SIG-M5 (cell line): ENCODE measurements at places on chromosomes 7 and 10.

DNA sequence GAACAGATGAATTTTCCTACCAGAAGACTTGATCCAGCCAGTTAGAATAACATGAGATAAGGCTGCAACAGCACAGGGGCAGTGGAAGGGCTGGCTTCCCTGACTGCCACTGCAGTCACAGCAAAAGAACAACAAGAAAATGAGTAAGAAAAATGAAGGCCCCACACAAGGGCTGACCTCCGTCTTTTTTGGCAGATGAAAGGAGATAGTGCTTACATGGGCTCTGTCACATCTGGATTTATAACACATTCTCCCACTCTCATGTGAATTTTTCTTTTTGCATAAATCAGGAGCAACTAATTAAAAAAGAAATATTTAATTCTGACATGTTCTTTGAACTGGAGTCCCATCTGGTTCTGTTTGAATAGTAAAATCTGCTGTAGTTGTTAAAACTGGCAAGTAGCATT lies 99.6 kb downstream of the NRP1 start:
- no peak for DNase-seq

DNA sequence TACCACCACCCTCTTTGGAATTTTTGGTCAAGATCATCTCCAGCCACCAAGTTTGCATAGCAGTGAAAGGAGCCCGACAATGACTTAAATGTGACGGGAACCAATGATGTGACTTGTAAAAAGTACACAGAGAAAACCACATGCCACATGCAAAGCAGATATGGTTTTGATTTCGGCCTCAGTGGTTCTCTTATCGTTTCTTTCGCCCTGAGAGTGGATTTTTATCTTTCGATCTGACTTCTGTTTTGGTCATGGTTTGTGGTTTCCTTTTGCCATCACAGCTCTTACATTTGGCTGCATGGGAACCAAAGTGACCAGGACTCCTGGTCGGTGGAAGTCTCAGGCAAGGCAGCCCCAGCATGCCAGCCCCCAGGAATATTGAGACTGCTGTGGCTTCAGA lies 31.5 kb downstream of the TCF7L2 start:
- no peak for DNase-seq

DNA sequence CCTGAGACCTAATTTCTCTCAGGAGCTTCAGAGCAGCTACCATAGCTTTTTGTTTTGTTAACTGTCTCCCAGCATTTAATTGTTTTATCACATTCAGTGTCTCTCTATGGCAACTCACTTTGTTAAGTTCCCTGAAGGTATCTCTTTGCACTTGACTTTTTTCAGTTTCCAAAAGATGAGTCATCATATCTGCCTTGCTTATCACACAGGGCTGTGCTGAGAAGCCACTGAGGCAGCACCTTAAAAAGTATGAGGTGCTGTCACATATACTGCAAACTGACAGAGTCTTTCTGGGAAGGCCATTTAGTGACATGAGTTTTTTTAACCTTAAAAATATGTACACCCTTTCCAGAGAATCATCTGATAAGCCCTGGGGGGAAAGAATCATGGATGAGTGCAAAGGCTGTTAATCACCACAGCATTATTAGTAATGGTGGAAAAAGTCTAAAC lies 56.8 kb downstream of the PPP1R3C start:
- no peak for DNase-seq

GRCh38 chr10:3893901-3894563 lies 109.0 kb upstream of the KLF6 start:
- DNase-seq = no peak

GRCh38 chr10:71082960-71083715 lies 129.2 kb upstream of the UNC5B start:
- DNase-seq = no peak

- DNase-seq = peak; percentile 5
Measured at GRCh38 chr7:64774204-64774842, 19.9 kb upstream of the ZNF138 start.

GRCh38 chr7:111329367-111330234 lies 232.7 kb downstream of the IMMP2L start:
- DNase-seq = no peak

DNA sequence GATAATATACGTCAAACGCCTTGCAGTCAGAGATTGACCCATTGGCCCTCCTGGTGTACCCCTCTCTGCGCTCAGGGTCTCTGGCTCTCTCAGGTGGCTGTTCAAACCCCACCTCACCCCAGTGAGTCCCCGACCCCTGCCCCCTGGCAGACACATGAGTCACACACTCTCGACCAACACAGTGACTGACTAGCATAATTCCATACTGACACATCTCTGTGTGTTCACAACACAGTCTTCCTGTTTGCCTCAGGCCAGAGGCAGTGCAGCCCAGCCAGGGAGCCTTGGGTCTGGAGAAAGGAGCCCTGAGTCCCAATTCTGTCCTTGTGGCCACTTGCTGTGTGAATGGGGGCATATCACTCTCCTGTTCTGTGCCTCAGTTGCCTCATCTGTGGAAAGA lies 40.1 kb downstream of the PALD1 start:
- no peak for DNase-seq

DNA sequence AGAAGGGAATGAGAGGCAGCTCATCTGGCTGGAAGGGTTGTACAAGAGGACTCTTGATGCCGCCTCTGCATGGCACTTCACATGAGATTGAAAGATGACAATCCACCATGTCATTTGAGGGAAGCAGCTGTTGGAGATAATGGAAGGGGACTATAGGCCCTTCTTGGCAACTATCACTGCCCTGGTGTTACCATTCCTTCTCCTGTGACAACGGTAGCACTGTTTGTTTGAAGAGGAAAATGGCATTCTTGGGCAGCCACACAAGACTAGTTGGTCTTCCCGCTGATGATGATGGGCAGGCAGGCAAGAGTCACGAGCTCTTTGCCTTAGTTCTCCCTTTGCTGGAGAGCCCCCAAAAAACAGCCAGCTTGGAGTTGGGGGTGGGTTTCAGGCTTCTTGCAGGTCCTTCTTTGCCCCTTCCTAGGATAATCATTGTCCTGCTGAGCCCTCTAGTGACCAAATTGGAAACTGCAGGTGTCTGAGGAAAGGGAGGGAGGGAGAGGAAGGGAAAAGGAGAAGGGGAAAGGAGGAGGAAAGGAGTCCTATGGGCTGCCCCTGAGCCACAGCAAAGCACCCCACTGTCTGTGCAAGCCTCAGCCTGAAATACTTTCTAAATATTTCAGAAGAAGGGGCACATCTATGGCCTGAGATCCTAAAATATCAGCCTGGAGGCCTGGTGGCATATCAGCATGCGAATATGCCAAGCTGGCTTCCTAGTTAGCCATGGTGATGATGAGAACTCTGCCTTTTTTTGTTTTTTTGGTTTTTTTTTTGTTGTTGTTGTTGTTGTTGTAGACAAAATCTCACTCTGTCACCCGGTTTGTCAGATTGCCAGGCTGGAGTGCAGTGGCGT lies 165.6 kb upstream of the KMT2E start:
- DNase-seq = no peak

DNA sequence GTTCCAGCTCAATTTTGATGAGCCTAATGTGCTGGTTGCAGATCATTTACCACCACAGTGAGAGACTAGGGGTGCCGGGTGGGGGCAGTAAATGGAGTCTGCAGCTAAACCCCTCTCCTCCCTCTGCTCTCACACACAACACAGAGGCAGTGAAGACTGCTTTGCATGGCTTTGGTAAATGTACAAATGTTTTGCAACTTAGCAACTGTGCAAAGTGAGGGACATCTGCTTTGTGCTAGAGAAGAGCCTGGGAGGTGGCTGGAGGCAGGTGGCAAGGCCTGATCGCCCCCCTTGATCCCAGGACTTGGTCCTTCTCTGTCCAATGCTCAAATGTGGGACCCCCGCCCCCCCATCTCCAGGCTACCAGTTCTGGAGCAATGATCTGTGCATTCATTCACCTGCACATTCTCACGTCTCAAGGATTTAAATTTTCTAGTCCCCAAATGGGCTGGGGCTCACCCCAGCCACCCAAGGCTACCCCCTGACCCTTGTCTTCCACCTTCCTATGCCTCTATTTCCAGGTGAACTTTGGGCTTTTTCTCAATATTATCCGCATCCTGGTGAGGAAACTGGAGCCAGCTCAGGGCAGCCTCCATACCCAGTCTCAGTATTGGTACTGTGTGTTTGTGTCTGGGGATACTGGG lies 11.6 kb downstream of the GHRHR start:
- DNase-seq = no peak

GRCh38 chr10:48895803-48896195 lies 43.8 kb downstream of the LRRC18 start:
- DNase-seq = no peak
